AG04449 (cell line): ENCODE measurements at places on chromosomes 12 and 14.

GRCh38 chr12:39886106-39886505 lies 219.8 kb downstream of the SLC2A13 start:
- DNase-seq: no peak

GRCh38 chr14:90827919-90828610 lies 11.8 kb upstream of the TTC7B start:
- DNase-seq: no peak

- DNase-seq: no peak
These were observed 2.7 kb downstream of the SHMT2 start for GRCh38 chr12:57232156-57232756.

- DNase-seq: no peak
These were observed 29.8 kb upstream of the AMN start for GRCh38 chr14:102892651-102893050.

DNA sequence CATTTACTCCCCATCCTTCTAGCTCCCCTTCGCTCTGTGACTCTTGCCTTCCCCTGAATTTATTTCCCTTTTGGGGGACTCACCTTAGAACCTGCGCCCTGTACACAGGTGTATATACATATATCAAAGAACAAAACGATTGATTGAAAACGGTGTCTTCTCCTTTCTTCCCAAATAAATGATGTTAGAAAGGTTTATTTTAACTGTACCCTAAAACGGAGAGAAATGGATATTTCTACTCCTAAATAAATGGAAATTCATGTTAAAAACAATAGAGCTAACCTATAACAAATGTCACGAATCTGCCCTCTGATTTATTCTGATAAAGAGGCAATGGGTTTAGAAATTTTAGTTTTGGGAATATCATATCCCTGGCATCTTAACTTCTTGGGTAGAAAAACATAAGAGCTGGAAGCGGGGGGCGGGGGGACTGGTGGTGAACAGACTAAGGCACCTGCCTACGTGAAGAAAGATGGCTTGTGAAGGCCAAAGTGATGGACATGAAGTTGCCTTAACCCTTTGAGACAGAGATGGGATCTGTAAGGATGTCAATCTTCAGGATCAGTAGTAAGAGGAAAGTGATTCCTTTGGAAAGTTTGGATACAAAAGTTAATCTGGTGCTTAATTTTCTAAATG lies 8.8 kb upstream of the LHX5 start:
- DNase-seq: no peak

GRCh38 chr12:3747543-3747942 lies 5.4 kb downstream of the CRACR2A start:
- no peak for DNase-seq

DNA sequence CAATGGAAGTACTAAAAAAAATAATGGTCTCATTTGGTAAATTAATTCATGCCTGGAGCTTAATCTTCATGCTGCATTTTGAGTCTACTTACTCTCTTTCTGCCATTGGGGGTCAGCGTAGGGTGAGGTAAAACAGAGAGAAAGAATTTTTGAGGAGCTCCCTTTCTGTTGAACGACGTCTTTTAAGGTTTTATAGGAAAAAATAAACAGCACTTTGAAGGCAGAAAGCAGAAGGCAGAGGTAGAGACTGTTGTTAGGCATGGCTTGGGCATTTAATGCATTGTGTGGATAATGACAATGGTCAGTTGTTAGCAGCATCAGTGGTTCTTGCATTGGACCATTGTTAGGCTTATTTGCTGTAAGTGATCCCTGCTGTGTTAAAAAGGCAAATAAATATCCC lies 557.2 kb upstream of the STXBP6 start:
- DNase-seq: no peak

DNA sequence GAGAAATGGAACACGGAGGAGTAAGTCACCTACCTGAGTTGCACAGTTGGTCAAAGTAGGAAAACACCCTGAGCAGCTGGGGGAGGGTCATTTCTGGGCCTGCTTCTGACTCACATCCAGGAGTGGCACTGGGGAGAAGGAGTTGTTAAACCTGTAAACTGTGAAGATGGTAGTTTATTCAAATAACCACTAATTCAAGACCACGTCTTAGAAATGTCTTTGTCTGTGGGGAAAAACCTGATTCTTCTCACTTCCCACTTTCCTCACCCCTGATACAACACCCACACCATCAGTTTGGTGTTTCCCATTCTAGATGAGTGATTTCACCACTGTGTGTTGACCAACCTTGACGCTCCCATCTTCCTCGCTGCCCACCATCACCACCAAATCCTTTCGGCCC lies 207.1 kb downstream of the ANO4 start:
- no peak for DNase-seq

- peak; percentile 77 for DNase-seq
These were observed 22.3 kb upstream of the HECTD1 start for GRCh38 chr14:31229638-31230572.

DNA sequence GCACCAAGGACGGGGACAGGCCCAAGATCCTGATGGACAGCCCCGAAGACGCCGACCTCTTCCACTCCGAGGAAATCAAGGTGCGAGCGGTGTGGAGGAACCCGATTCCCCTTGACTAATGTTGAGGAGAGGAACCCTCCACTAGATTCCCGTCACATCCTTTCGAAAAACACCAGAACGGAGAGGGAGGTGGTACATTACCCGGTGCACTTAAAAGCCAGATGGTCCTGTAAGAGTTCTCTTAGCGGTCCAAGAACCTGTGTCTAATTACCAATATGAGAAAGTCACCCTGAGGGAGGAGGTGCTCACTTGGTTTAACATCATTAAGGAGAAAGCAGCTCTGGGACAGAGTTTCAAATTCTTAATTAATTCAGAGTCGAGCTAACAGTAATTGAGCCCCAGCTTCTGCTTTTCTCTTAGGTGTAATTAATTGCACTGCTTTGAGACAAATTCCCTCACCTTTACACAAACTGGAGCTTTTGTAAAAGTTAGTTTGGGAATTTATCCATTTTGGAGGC lies 450 bp downstream of the PRKAB1 start:
- no peak for DNase-seq

DNA sequence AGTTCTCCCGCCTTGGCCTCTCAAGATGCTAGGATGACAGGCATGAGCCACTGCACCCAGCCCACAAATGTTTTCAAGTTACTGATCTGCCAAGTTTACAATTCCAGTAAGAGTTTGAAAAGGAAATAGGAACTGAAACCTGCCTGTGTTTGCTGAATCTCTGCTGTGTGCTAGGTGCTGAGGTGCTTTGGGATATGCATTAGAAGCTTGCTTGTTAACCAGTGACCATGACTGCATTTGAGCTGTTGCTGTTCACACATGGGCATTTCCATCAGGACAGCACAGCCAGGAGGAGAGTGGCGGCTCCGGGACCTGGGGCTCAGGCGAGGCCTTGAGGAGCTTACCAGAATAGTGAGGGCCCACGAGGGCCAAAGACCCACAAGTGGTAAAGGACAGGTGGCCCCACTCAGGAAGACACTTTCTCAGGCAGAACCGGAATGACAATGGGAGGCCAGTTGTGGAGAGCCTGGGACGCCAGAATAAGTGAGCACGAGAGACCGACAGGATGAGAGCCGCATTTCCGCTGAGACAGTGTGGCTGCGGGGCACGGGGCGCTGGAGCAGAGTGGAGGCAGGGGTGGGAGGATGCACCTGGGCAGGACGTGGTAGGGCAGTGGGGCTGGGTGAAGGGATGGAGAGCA lies 54.5 kb upstream of the MMP17 start:
- no peak for DNase-seq

DNA sequence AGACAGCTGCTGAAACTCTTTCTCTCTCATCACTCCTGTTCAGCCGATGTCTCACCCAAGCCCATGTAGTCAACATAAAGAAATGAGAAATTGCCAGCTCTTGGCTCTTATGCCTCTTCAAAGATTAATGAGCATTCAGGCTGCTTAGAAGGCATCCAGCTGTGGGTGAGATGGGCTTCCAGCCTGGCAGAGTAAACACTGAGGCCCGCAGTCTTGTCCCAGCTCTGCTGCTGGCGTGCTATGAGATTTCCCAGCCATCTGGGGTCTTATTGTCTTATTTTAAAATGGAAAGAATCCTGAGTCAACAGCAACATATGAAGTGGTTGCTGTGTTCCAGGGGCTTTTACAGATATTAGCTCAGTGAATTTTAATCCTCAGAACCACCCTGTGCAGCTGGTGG lies 12.6 kb downstream of the RXYLT1 start:
- no peak for DNase-seq

- DNase-seq: no peak
These were observed 56.3 kb upstream of the CPNE8 start for GRCh38 chr12:38961683-38962082.

DNA sequence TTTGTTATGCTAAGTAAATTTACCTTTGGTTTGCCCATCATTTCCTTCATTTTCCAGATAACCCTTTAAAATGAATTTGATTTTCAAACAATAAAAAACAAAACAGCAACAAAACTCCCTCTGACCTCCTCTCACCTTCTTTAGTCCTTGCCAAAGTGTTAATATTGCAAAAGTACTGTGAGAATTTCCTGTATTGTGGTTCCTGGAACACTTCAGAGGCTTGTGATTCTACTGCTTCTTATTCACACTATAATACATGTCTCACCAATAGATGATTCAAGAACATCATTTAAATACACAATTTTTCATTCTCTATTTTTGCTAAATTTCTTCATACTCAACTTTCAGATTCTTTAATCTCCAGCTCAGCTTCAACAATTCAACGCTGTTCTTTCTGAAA lies at the start of gene KLRD1:
TSS of gene KLRD1 (plus strand) at position 241 of the 400 bp plus-strand sequence. CDS start 208 bp downstream, outside the sequence.
- DNase-seq: no peak

GRCh38 chr12:51205350-51205749 lies 12.5 kb downstream of the POU6F1 start:
- no peak for DNase-seq

DNA sequence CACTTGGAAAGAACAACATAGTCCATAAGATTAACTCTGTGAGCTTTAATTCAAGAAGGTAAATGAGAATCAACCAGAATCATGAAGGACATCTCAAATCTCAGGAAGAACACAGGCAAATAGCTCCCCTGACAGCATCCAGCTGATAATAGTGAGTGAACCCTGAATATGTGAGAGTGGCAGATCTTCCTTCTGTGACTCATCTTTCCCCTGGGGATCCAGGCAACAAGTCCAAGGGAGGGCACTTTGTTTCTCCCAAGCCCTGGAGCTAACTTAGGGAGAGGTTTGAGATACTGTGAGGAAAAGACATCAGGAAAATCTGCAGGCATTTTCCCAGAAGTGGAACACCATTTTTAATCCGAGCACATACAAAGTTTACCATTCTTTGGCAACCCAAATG lies 763.9 kb upstream of the MGAT4C start:
- no peak for DNase-seq

- DNase-seq: no peak
These were observed 7.3 kb downstream of the TMEM116 start for GRCh38 chr12:112005419-112006395.

GRCh38 chr12:77833329-77833728 lies 2.6 kb downstream of the NAV3 start:
- DNase-seq: no peak

DNA sequence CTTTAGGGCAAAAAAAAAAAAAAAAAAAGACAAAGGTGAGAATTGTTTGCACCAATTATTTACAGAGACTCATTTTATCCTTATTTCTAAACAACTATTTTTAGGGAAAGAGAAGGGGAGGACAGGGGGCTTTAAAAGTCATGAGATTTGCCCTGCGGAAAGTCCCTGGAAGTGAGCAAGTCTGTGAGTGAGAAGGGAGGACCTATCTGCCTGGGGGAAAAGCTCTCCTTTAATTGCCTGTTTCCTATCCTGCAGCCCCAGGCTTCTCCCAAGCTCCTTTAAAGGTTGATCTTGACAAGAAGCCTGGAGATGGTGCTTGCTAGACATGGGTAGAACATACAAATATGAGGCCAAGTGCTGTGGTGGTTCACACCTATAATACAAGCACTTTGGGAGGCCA lies 8.3 kb upstream of the CHST11 start:
- DNase-seq: no peak

GRCh38 chr14:105853907-105854599 lies 327.7 kb downstream of the TMEM121 start:
- DNase-seq: no peak

DNA sequence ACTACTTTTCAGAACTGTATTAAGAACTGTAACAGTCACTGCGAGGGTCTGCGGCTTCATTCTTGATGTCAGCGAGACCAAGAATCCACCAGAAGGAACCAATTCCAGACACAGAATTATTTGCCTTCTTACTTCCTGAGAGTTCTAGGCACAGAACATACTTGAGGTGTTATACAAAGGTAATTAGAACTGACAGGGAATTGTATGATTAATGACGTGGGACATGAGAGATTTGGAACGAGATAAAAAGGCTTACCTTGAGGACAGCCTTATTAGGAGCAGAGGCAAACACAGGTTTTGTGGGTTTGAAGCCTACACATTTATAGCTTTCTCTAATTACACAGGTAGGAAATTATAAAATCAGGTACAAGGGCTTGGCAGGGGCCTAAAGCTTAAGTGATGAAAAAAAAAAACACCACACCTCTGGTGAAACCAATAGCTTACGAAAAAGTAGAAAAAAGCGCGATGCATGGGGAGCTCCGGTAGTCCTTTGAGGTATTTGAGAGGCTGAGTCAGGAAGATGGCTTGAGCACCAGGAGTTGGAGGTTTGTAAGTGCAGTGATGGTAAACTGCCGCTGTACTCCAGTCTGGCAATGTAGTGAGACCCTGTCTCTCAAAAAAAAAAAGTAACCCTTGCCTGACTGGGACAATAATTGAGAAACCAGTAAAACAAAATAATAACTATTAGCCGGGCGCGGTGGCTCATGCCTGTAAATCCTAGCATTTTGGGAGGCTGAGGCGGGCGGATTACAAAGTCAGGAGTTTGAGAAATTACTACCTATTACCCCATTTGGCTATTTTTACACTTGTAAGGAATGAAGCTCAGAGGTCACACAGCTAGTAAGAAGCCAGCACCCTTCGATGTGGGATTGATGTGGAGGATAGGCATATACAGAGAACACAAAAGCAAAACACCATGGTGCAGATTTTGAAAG lies 795 bp upstream of the ACOT2 start:
- DNase-seq: no peak

DNA sequence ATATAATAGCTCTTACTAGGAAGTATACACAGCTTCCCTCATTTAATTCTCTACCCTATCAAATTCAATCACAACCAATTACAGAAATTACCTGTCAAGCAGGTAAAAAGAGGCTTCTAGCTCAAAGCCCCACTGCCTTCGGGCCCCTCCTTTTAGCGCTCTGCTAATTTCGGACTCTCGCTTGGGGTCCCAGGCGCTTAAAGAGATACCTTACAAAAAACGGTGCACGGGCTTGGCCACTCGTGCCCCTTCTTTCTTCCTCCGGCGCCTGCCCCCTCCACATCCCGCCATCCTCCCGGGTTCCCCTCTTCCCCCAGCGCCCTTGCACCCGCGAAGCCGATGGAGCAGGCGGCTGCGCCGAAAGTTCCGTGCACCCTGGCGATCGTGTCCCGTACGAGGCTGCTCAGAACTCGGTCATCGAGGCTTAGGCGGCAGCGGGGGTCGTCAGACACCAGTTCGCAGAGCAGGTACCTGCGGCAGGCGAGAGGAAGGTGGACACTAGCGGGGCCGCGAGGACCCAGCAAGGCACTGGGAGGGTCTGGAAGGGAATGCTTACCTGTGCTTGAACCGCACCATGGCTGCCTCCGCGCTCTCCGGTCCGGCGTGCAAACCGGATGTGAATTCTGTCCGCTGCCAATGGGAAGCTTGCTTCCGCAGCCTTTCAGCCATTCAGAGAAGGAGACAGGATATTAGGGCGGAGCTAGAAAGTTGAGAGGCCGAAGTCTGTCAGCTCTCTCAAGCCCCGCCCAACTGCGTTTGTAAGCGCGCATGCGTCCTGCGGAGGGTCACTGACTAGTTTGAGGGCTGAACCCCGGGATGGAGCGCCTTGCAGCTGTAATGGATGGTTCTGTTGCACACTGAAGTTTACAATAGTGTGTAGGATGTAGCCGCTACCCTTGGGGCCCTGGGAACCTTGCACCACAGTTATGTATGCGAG lies at the start of gene POP5:
TSS of gene POP5 (minus strand) at position 616 of the 937 bp plus-strand sequence. CDS start at position 576, 40 bp downstream.
- DNase-seq: peak; percentile 84
